ENCODE measurements at places on chromosomes 16 and 17. TPM values are rescaled to one million over a fixed set of nuclear protein-coding genes. Genes with fewer than 3 reads are reported as not detected.

DNA sequence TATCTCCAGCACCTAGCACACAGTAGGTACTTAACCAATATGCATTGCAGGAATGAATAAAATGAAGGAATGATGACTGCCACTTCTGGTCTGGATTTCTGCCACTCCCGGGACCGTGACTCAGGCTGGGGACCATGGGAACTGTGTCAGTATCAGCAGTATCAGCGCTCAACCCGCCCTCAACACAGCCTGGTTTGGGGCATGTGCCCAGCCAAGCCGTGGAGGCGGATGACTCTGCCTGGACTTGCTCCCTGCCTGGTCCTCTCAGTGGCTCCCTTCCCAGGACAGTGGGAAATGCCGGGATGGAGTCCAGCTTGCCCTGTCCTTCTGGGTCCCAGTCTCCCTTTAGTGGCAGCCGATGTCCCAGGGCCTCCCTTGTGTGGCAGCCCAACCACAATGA, 55.1 kb downstream of the SRCIN1 start:
- peak; percentile 63 for DNase-seq

- DNase-seq: no peak
Measured at GRCh38 chr17:44314869-44315661, 6.7 kb downstream of the RUNDC3A start.

DNA sequence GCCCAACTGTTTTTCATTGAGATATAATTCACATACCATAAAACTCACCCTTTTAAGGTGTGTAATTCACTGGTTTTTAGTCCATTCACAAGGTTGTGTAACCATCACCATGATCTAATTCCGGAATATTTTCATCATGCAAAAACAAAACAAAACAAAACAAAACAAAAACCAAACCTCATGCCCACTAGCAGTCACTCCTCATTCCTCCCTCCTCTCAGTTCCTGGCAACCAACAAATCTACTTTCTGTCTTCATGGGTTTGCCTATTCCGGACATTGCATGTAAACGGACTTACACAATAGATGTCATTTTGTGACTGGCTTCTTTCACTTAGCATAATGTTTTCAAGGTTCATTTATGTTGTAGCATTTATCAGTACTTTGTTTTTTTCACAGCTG, 4.5 kb upstream of the NOD2 start:
- no peak for DNase-seq

- DNase-seq: no peak
Measured at GRCh38 chr17:64529221-64529620, 22.4 kb downstream of the CEP95 start.

GRCh38 chr16:27171584-27171983, 31.7 kb upstream of the KDM8 start:
- no peak for DNase-seq

The PSMB10 gene
- polyA plus RNA-seq: 87.4 TPM

The CCL18 gene
- polyA plus RNA-seq: 1.0 TPM

The SYCE1L gene
- 0.90 TPM for polyA plus RNA-seq

Measured in heart right ventricle (tissue), 16 donors.